ENCODE measurements at places on chromosomes 1 and 21.

- no peak for DNase-seq
Measured at GRCh38 chr1:200771625-200772555, 33.2 kb downstream of the CAMSAP2 start.

GRCh38 chr1:17207540-17207939, 2.6 kb downstream of the PADI1 start:
- DNase-seq, result no peak

DNA sequence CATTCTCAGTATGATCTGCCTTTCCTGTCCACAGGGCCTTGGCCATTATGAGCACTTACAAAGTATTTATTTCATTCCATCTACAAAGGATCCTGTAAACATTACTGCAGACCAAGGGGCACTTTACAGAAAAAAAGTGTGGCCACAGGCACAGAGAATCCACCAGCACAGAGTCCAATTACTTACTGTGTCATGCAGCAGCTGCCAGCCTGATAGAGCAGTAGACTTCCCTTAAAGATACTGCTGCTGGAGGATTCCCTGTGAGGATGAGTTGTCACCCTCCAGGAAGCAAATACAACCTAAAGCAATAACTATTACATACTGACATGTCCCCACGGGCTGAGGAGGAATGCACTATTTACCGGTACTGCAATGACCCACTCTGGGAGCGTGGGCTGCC, 97.1 kb upstream of the COG2 start:
- no peak for DNase-seq

DNA sequence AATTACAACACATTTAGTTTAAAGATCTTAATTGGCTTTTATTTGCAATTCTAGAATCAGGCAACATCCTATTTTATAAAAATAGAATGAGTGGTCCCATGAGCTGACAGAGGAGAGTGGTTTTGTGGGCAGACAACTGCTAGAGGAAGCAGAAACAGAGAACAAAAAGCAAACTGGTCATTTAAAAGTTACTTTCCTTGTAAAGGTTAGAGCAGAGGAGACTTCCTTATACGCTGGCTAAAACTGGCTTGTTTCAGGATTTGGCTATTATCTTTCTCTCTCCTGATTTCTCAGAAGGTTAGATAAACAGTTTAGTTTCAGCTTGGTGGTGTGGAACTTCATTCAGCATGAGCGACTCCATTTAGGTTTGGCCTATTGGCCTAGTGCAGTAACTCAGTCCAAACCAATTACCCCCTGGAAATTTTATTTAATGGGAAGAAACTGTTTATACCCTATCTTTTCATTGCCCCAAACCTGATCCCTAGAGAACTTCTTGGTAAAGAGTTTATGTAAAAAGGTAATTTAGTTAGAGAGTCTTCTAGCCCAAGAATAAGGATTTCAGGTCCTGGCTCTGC, 32.2 kb upstream of the IL20 start:
- DNase-seq, result no peak

DNA sequence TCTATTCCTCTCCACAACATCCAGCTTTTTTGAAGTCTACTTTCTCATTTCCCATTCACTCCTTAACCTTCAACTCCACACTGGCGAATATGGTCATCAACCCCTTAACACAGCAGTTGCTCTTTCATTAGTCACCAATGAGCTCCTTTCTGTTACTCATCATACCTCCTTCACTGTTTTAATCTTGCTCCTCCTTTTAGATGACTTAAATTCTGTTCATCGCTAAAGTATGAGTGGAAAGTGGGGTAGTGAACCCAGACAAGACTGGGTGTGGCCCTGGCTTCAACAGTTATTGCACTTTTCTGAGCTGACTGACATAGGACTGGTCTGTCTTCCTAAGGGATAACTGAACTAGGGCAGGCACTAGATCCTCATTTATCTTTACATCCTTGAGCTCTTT, 51.3 kb downstream of the AKT3 start:
- DNase-seq, result no peak

GRCh38 chr1:44672254-44672955, 1.9 kb downstream of the TMEM53 start:
- DNase-seq, result no peak

- no peak for DNase-seq
Measured at GRCh38 chr1:76501586-76502219, 365.6 kb upstream of the ST6GALNAC5 start.

GRCh38 chr1:222454782-222455181, 93.1 kb downstream of the HHIPL2 start:
- no peak for DNase-seq

DNA sequence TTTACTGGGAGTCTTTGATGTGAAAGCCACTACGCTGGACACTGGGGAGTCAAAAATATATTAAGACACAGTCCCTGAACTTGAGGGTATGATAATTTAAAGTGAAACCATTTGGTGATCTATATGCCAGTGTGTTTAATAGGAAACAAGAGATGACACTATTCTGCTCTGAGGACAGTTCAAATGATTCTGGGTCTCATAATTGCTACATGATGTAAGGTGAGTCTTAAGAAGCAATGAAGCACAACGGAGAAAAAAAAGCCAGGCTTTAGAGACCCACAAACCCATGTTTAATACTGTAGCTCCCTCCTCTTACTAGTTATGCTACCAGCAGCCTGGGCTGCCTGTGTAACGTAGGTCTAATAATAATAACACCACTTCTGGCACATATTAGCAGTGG, 14.2 kb upstream of the LRRC8D start:
- DNase-seq, result no peak

DNA sequence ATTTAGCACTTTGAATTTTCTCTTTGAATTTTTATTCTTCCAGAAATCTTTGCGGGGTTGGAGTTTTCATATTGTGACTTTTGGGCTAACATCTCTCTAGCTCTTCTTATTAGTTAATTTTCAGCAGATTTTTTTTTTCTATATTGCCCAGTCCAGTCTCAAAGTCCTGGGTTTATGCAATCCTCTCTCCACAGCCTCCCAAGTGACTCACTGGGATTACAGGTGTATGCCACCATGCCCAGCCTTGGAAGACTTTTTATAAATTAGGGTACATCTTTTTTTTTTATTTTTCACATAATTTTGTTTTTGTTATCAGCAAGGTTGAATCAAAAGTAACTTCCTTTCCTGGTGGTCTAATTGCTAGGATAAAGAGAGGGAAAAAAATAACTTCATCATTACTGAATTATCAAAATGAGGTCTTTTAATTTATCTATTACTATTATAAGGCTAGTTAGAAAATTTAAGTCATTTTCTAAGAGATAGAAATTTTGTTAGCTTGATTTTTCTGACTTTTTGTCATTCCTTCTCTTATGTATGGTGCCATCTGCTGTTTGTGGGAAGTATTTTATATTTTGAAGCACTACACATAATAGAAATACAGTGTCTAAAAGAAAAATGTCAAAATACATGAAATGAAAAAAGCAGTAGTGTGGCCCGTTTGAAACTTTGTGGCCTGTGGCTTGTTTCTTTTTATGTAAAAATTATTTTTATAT, 273.4 kb upstream of the CACYBP start:
- no peak for DNase-seq

DNA sequence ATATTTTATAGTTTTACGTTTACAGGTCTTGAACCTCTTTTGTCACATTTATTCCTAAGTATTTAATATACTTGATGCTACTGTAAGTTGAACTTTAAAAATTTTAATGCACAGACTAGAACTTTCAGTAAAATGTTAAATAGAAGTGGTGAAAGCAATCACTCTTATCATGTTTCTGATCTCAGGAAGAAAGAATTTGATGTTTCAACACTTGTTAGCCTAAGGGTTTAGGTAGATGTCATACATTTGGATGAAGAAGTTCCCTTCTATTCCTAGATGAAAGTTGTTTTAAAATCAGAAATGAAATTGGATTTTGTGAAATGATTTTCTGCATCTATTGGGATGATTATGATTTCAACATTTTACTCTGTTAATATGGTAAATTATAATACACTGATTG, 63.6 kb upstream of the TTLL7 start:
- no peak for DNase-seq

DNA sequence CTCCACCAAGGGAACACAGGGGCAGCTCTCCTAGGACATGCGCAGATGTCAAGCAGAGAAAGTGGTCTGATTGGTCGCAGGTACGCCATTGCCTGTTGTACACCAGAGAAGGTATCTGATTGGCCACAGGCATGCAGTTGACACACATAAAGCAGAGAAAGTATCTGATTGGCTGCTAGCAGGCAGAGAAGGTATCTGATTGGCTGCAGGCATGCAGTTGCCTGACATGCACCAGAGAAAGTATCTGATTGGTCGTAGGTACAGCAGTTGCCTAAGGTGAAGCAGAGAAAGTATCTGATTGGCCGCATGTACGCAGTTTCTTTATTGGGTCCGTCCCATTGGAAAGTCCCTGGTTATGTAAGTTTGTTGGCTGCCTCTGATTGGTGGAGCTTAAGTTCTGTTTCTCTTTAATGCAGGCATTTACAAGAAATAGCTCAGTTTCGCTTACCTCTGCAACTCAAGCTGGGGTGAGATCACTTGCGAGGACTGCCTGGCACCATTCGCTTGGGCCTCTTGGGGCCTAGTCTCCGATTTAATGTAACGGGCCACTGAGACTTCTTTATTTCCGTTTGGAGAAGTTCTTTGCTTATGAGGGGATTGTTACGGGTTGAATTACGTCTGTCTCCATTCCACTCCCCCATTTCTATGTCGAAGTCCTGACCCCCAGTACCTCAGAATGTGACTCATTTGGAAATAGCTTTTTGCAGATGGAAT, 74.2 kb downstream of the SIK1 start:
- DNase-seq, result no peak

DNA sequence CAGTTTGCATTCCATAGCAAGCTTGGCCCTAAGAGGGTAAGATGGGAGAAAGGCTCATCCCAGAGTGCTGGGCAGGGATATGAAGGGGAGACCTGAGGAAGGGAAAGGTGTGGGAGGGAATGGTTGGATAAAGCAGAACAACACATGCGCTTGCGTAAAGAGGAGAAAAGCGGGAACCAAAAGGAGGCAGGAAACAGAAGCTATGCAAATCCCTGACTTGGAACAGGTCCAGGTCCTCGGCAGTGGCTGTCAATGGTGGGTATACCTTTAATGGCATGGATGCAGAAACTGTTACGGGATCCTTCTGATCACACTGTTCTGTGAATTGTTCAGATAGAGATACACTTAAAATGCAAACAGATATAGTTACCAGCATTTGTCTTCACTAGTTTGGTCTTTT, 455.6 kb downstream of the SIPA1L2 start:
- DNase-seq, result no peak

GRCh38 chr1:29234471-29234870, 1.9 kb upstream of the PTPRU start:
- DNase-seq, result no peak

DNA sequence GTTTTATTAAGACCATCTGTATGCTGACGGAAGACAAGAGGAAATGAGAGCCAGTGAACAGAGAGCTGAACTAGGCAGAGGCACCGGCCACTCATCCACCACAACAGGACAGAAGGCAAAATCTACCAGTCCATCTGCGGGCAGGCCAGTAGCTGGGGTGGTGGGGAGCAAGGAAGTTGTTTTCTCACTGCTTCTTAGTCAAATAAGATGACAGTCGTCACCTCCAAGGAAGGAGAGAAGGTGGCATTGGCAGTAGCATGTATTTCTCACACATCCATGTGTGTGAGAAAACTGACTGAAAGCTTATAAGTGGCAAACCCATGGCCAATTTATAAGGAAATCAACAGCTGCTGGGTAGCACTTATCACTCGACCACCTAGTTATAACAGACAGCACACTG, 8.2 kb downstream of the TTC13 start:
- no peak for DNase-seq

DNA sequence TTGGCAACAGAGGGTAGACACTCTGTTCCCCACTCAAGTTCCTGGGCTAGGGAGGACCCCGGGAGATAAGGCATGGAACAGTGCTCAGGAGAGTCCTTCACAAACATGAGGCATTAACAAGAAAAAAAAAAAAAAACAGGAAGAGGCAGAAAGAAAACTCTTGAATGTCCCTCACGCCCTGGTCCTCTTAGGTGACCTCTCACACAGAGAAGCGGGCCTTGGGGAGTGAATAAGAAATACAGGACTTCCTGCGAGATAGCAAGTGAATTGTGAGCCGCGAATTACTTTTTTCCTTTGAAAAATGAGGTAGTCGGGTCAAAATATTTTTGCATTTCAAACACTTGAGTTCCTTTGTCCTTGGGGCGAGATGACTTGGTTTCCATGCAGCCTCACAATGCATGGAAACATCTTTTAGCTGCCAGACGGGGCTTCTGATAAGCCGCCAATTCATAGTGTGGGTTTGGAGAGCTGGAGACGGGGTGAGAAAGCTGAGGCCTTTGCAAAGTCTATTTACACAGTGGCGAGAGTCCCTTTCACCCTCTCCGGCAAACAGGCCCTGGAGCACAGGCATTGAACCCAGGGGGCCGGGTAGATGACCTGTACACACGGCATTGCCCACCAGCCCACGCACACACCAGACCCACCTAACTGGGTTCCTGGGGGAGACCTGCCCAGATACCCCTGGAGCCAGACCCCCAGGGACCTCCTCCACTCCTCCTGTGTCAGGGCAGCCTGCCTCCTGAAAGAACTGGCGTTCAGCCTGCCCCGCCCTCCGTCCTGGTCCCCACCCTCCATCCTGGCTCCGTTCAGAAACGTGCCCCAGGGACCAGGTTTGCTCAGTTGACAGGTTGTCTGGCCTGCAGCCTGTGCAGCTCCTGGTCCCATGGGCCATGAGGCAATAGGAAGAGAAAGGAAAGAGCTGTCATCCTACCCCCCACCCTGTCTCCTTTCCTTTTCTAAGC, 192.3 kb downstream of the PRDM16 start:
- no peak for DNase-seq

DNA sequence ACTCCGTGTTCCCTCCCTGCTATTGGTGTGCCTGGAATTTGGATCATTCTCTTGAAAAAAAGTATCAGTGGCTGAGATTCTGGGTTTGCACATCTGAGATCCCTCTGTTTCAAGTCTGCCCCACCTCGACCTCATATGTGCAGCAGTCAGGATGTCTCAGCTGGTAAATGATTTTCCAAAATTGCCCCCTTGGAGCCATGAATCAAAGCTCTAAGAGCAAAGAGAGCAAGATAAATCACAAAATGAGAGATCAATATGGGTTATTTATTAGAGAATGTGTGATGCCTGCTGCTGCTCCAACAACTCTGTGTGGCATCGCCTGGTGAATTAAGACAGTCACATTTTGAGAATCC, 8.5 kb downstream of the CRP start:
- no peak for DNase-seq

DNA sequence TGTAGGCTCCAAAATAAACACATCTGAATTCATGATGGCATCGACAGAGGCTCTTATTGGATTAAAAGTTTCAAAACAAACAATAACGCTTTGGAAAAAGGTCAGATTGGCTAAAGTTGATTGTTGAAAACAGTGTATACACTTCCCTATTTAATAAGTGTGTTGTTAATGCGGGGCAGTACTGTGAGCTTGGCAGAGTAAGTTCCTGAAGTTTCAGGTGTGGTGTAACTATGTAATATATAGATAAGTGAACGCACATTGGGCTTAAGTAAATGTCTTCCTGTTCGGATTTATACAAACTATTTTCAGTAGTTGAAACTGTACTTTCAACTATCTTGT, 810 bp downstream of the ZBTB37 start:
- no peak for DNase-seq

GRCh38 chr1:31308036-31308435, 11.2 kb downstream of the ZCCHC17 start:
- no peak for DNase-seq

- DNase-seq, result no peak
Measured at GRCh38 chr1:119293797-119294196, 74.8 kb upstream of the HAO2 start.

Data from stimulated activated CD4-positive, alpha-beta T cell treated with anti-CD3 and anti-CD28 coated beads, Interleukin-1b, Interleukin-23, amount 100 ng/mL, for 4 hours (primary cell).